ENCODE measurements at places on chromosomes 13 and 19. TPM values are rescaled to one million over a fixed set of nuclear protein-coding genes. Genes with fewer than 3 reads are reported as not detected.

KLK12 gene
- total RNA-seq: 0.73 TPM

FGF14 gene
- 0.70 TPM for total RNA-seq

ZNF460 gene
- total RNA-seq: 33.1 TPM

- no peak for DNase-seq
Measured at GRCh38 chr13:93108111-93108601, 118.5 kb upstream of the GPC6 start.

DNA sequence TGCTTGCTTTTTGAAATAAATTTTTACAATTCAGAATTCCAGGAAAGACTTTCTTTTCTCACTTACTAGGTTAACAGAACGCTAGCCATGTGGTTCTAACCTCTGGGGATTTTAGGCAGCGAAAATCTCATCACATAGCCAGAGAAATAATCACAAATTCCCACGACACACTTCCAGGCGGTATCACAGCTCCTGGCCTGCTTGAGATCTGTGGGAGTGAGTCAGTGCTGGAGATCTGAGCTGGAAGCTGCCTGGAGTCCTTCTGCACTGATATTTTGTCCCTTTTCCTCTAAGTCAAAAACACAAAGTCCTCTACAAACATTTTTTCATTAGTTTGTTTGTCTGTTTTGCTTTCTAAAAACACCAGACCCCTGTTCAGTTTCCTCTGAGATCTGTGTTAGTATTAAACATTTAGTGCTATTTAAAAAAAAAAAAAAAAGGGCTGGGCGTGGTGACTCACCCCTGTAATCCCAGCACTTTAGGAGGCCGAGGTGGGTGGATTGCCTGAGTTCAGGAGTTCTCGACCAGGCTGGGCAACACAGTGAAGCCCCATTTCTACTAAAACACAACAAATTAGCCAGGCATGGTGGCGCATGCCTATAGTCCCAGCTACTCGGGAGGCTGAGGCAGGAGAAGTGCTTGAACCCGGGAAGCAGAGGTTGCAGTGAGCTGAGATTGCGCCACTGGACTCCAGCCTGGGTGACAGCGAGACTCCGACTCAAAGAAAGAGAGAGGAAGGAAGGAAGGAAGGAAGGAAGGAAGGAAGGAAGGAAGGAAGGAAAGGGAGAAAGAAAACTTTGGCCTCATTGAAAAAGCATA, 12.2 kb upstream of the UBE2L5 start:
- no peak for DNase-seq

RNF113B gene
- not detected for total RNA-seq
